ENCODE measurements at places on chromosomes 11 and 22.

GRCh38 chr11:59416613-59417012 is 9.6 kb downstream of the OR5A2 start:
- ATAC-seq = no peak

DNA sequence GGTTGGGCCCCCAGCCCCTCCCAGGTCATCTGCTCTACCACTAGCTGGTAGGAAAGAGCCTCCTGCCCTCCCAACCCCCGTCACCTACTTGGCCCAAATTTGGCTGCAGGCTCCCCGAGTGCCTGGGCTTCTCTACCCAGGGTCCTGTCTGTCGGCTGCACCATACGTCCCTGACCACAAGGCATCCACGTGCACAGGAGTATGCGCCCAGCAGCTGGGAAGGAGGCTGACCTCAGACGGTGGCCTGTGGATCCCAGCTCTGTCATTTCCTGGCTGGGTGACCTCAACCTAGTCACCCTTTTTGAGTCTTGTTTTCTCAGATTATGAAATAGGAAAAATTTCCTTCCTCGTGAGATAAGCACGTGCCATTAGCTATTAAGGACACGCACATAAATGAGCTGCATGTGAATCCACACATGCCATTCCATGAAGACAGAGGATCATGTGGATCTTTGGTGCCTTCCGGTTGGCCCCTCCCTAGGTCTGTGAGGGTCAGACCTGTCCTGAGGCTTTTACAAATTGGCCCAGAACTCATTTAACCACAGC is 13.7 kb downstream of the CYB561A3 start:
- ATAC-seq = no peak

DNA sequence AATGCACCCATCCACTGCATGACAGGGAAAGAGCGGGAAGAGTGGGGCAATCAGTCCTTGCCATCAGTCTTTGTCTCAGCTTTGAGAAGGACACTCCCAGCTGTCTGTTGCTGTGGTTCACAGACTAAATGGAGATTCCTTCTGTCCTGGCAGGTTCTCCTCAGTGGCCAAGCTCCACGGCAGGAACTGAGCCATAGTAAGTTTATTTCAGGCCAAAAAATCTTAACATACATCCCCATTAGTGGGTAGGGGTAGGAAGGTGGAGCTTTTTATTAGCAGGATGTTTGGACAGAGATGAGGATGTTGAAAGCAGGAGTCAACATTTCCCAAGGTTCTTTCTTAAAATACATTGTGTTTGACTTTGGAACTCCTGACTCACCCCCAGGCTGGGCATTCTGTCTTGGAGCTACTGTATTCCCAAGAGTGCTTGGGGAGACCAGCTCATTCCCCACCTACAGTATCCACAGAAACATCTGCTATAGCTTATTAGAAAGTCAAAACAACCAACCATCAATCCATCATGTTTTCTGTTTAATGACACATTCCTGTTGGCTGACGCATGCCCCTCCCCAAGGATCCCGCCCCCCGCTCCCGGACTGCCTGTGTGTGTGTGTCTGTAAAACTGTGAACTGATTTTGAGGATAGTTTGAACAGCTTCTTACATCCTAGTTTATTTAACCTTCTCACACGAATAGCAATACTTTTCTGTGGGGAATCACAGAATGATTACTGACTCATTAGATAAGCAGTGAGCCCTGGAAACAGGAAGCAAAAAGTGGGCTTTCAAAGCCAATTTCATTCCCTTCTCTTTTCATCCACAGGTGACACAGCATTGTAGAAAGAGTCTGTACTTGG is 109.5 kb downstream of the CCDC81 start:
- peak; percentile 89 for ATAC-seq

GRCh38 chr22:50017701-50018224 is 5.2 kb upstream of the IL17REL start:
- no peak for ATAC-seq

- ATAC-seq = no peak
Observed at GRCh38 chr11:6962673-6963072, 36.4 kb downstream of the ZNF215 start.

GRCh38 chr22:38455530-38456271 is 702 bp upstream of the KCNJ4 start:
- no peak for ATAC-seq

DNA sequence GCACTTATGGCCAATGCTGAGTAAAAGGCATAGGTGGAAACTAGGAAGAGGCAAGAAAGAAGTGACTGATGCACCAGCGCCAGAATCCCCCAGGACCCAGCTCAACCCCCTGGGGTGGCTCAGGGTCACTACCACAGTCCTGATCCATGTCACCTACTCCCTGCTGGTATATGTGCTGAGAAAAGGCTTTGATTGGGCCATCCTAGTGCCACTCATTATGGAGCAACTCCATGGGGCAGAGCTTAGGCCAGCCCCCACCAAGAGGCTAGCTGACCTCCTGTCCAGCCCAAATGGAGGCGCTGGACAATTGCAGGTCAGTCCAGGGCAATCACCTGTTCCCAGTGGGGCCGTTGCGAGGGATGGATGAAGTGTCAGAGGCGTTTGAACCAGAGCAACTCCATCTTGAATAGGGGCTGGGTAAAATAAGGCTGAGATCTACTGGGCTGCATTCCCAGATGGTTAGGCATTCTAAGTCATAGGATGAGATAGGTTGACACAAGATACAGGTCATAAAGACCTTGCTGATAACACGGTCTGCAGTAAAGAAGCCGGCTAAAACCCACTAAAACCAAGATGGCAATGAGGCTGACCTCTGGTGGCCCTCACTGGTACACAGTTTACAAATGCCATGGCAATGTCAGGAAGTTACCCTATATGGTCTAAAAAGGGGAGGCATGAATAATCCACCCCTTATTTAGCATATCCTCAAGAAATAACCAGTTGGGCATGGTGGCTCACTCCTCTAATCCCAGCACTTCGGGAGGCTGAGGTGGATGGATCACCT is 20.6 kb upstream of the DAGLA start:
- ATAC-seq = no peak

GRCh38 chr22:45529971-45530575 is 27.4 kb downstream of the FBLN1 start:
- no peak for ATAC-seq

Data from SK-N-SH treated with all-trans-retinoic acid at 6 μM for 48 hours (cell line).